ENCODE measurements at places on chromosomes 16 and 17. TPM values are rescaled to one million over a fixed set of nuclear protein-coding genes. Genes with fewer than 3 reads are reported as not detected.

DNA sequence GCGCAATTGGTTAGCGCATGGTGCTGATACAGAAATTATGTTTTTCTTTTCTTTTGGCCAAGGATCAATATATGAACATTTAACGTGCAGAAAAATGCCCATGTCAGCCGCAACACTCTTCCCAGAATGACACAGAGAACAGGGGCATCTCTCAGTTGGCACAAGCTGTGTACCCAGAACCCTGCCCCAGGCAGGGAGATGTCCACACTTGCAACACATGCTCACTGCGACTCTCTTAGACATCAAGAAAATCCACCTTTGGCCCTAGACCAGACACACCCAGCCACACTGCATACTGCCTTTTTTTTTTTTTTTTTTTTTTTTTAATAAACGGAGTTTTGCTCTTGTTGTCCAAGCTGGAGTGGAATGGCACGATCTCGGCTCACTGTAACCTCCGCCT lies 17.0 kb downstream of the PITPNA start:
- no peak overlapping the region for H3K27ac ChIP-seq
- H3K36me3 ChIP-seq: no peaks in the 10 kb centered on the region
- H3K27me3 ChIP-seq: no peaks in the 10 kb centered on the region
- peak; percentile 78 for DNase-seq
- H3K4me1 ChIP-seq: no peaks in the 10 kb centered on the region

The CCL5 gene
- 4.6 TPM for total RNA-seq

DNA sequence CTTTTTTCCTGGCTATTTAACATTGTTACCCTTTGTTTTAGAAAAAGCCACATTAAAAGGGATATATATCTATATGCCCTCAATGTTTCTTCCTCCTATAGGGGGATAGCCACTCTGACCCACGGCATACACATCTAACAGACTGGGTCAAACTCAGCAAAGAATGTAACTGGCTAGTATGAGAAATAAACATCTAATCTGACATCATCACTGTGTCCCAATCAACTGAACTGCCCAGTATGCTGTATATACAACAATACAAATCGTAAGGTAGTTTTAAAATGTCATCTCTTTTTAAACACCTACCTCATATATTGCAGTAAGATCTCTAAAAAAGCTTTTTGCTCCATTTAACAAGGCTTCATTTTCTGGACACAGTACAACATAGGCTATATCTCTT lies 39.9 kb upstream of the INTS2 start:
- H3K36me3 ChIP-seq: peaks cover 15% of the 10 kb centered on the region
- H3K4me3 ChIP-seq: no peak overlapping the region
- no peaks in the 10 kb centered on the region for H3K4me1 ChIP-seq
- no peaks in the 10 kb centered on the region for H3K27me3 ChIP-seq
- no peak overlapping the region for H3K27ac ChIP-seq

- H3K36me3 ChIP-seq: no peaks in the 10 kb centered on the region
- no peaks in the 10 kb centered on the region for H3K27me3 ChIP-seq
- DNase-seq: peak; percentile 28
- H3K27ac ChIP-seq: peak within 1 kb of the TSS; percentile 19
- H3K4me3 ChIP-seq: no peak within 1 kb of the TSS
- no peaks in the 10 kb centered on the region for H3K4me1 ChIP-seq
Observed at GRCh38 chr17:7079581-7080455, at the start of gene CLEC10A. Gene CLEC10A, minus strand, starts transcription at chr17:7080251. Its CDS starts 1,439 bp downstream, at chr17:7078812.

GRCh38 chr17:11880714-11881113 lies 116.6 kb downstream of the ZNF18 start:
- DNase-seq: no peak
- H3K4me1 ChIP-seq: no peaks in the 10 kb centered on the region
- no peaks in the 10 kb centered on the region for H3K36me3 ChIP-seq
- no peaks in the 10 kb centered on the region for H3K27me3 ChIP-seq

- no peak for DNase-seq
- no peaks in the 10 kb centered on the region for H3K27me3 ChIP-seq
- H3K4me3 ChIP-seq: no peak overlapping the region
- H3K4me1 ChIP-seq: no peaks in the 10 kb centered on the region
Observed at GRCh38 chr17:65169691-65170090, 32.5 kb downstream of the RGS9 start.

DNA sequence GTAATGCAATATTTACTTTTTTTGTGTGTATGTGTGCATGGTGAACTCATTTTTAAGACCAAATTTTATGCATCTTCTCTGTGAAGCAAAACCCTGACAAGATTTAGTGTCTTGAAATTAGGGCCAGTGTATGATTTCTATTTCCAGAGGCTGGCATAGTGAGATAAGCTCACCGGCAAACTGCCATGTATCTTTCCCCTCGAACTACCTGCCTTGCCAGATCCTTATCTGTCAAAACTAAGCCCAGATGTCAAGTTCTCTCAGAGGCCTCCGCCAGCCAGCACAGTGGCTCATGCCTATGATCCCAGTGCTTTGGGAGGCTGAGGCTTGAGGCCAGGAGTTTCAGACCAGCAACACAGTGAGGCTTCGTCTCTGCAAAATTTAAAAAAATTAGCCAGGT lies 10.0 kb downstream of the USP32 start:
- H3K36me3 ChIP-seq: no peaks in the 10 kb centered on the region
- no peaks in the 10 kb centered on the region for H3K27me3 ChIP-seq
- H3K4me3 ChIP-seq: no peak overlapping the region

The GPRC5C gene
- 40.3 TPM for total RNA-seq
